Activated CD8-positive, alpha-beta T cell treated with anti-CD3 and anti-CD28 coated beads for 36 hours (primary cell): ENCODE measurements at places on chromosomes 4 and X.
A peak's percentile ranks its signal among the peaks of the same experiment; 100 is the strongest.

GRCh38 chr4:147019091-147019490 lies 73.4 kb upstream of the TTC29 start:
- DNase-seq = peak; percentile 72
- no peaks in the 10 kb centered on the region for H3K27me3 ChIP-seq
- H3K36me3 ChIP-seq = no peaks in the 10 kb centered on the region
- H3K4me1 ChIP-seq = no peaks in the 10 kb centered on the region

DNA sequence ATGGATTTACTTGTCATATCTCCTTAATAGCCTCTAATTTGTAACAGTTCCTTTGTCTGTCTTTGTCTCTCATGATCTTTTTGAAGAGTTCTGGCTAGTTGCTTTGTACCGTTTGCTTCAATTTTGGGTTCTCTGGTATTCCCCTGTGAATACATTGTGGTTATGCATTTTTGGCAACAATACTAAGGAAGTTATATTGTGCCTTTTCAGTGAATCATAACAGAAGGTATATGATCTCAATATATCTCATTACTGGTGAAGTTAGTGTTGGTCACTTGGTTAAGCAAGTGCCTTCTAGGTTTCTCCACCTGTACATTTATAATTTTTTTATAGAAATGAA lies 48.6 kb downstream of the DCLK2 start:
- H3K36me3 ChIP-seq = no peaks in the 10 kb centered on the region
- H3K27ac ChIP-seq = no peak overlapping the region
- no peak overlapping the region for H3K4me3 ChIP-seq
- no peak for DNase-seq
- peaks cover 9% of the 10 kb centered on the region for H3K27me3 ChIP-seq

DNA sequence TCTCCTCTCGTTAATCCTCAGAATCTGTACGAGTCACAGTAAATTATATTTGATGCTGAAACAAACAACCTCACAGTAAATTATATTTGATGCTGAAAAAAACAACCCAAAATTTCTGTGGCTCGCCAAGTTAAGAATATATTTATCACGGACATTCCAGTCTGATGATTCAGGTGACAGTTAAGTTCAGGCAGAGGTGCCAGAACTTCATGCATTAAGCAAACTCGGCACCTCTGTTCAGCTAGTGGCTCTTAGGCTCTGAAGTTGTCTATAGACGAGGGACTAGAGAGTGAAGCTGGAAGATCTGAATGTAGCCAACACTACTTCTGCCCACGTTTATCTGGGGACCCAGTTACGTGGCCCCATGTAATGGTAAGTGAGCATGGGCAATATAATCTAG lies 132.2 kb upstream of the AGA start:
- H3K36me3 ChIP-seq = no peaks in the 10 kb centered on the region
- no peak overlapping the region for H3K27ac ChIP-seq
- no peak for DNase-seq
- no peak overlapping the region for H3K4me3 ChIP-seq

DNA sequence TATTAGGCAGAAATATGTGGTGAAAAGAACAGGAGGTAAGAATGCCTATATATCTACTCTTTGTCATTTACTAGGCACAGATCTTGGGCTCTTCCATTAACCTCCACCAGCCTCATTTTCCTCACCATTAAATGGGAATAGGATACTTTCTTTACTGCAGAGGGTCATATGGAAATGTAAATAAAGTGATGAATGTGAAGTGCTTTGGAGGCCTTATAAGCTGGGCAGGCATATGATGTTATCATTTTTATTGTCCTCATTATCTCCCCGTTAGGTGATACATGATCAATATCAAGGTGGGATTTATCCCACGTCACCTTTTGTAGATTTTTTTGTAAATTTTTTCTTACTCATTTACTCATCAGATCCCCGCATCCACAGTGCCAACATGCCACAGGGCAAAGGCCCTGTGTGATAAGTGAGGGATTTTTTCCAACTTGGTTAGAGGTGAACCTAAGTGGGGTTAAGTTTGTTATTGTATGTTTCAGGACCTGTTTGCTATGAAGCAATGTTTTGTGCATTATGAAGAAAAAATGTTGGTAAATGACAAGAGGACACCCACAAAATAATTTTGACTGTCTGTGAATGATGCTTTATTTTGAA lies 107.8 kb downstream of the SLC4A4 start:
- no peaks in the 10 kb centered on the region for H3K4me1 ChIP-seq
- H3K27ac ChIP-seq = no peak overlapping the region
- DNase-seq = no peak

- peak; percentile 46 for DNase-seq
- no peaks in the 10 kb centered on the region for H3K36me3 ChIP-seq
- no peak overlapping the region for H3K4me3 ChIP-seq
- H3K4me1 ChIP-seq = no peaks in the 10 kb centered on the region
- H3K27ac ChIP-seq = no peak overlapping the region
- peaks cover 2% of the 10 kb centered on the region for H3K27me3 ChIP-seq
Measured at GRCh38 chr4:38189445-38189844, 229.2 kb downstream of the PTTG2 start.

DNA sequence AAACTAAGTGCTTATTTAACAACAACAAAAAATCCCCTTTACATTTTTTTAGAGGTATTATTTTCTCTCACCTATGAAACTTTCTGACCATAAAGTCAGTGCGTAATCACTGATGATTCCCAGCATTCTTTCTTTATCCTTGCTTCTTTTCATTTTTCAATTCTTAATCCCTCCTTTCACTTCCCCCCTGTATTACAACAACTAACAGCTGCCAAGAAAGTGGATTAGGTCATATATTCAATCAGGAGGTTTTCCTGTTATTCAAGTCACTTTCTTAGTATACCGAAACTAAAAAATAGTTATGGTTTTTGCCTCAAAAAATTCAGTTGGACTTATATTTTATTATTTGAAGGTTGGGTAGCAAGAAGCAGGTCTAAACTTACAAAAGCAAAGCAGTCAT lies 2.1 kb upstream of the STAP1 start:
- H3K36me3 ChIP-seq = no peaks in the 10 kb centered on the region
- DNase-seq = no peak
- no peak overlapping the region for H3K4me3 ChIP-seq
- peaks cover 1% of the 10 kb centered on the region for H3K27me3 ChIP-seq
- peaks cover 7% of the 10 kb centered on the region for H3K4me1 ChIP-seq
- no peak overlapping the region for H3K27ac ChIP-seq

DNA sequence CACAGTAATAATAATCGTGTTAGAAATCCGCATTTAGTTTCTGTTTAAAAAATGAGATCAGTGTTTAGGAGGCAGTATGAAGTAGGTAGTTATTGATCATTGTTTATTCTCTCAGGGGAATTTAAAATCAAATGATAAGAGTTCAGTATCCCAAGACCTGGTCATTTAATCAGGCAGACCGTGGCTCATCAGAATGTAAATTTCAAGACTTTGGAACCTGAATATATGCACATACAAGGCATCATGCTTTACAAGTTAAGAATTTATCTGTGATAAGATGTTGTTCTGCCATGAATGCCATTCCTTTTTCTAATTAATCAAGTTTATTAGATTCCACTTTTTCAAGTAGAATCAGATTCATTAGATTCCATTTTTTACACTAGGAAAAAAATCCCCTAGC lies 133.5 kb upstream of the MAOA start:
- no peaks in the 10 kb centered on the region for H3K27me3 ChIP-seq
- no peaks in the 10 kb centered on the region for H3K4me1 ChIP-seq
- H3K27ac ChIP-seq = no peak overlapping the region
- no peak for DNase-seq
- H3K36me3 ChIP-seq = no peaks in the 10 kb centered on the region
- H3K4me3 ChIP-seq = no peak overlapping the region

DNA sequence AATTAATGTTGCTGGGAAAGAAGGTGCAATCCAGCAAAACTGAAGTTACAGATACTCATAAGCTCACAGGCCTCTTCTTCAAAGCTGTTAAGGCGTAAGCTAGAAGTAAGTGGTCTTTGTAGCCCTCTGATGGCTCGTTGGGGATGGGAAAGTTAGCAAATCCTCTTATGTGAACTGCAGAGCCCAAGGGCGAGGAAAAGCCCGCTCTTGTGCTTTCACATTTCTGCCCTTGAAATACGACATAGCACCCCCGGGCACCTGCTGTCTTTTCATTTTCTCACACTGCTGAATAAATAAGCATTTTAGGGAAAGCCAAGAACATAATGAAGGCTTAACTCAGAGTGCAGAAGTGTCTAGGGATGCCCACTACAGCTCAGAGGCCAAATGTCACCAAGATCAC lies 73.1 kb upstream of the SORBS2 start:
- H3K4me1 ChIP-seq = no peaks in the 10 kb centered on the region
- H3K4me3 ChIP-seq = no peak overlapping the region
- no peaks in the 10 kb centered on the region for H3K36me3 ChIP-seq
- H3K27me3 ChIP-seq = peaks cover 3% of the 10 kb centered on the region
- no peak overlapping the region for H3K27ac ChIP-seq

GRCh38 chr4:45160951-45161350 lies 434.6 kb upstream of the GNPDA2 start:
- H3K36me3 ChIP-seq = no peaks in the 10 kb centered on the region
- H3K4me1 ChIP-seq = no peaks in the 10 kb centered on the region
- no peak overlapping the region for H3K4me3 ChIP-seq
- no peak overlapping the region for H3K27ac ChIP-seq

GRCh38 chr4:120809518-120809917 lies 113.0 kb downstream of the PRDM5 start:
- no peaks in the 10 kb centered on the region for H3K4me1 ChIP-seq
- H3K27me3 ChIP-seq = no peaks in the 10 kb centered on the region
- H3K36me3 ChIP-seq = peaks cover 4% of the 10 kb centered on the region
- no peak overlapping the region for H3K27ac ChIP-seq

- no peaks in the 10 kb centered on the region for H3K27me3 ChIP-seq
- H3K4me3 ChIP-seq = no peak overlapping the region
- H3K4me1 ChIP-seq = no peaks in the 10 kb centered on the region
- no peaks in the 10 kb centered on the region for H3K36me3 ChIP-seq
- DNase-seq = peak; percentile 49
- no peak overlapping the region for H3K27ac ChIP-seq
Measured at GRCh38 chrX:43559644-43560043, 96.5 kb upstream of the MAOA start.

GRCh38 chr4:185275501-185275900 lies 66.1 kb downstream of the SNX25 start:
- H3K4me3 ChIP-seq = no peak overlapping the region
- peaks cover 12% of the 10 kb centered on the region for H3K36me3 ChIP-seq
- H3K27ac ChIP-seq = no peak overlapping the region
- no peak for DNase-seq
- no peaks in the 10 kb centered on the region for H3K27me3 ChIP-seq
- no peaks in the 10 kb centered on the region for H3K4me1 ChIP-seq

- DNase-seq = no peak
- no peaks in the 10 kb centered on the region for H3K36me3 ChIP-seq
- no peaks in the 10 kb centered on the region for H3K4me1 ChIP-seq
Measured at GRCh38 chr4:141575884-141576283, 60.5 kb upstream of the IL15 start.

DNA sequence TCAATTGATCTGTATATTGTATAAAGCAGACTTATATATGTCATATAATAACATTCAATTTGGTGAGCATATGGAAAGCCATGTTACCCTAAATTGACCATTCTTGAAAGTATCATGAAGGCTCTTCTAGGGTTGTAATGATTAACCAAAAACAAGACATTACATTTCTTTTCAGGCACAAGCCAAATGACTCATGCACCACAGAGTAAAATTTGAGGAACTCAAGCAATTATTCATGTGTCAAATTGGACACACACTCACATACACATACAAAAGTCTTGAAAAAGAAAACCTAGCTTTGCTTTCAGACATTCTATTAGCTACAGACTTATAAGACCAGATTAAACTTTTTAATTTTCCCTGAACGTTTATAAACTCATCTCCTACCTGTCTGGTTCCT lies 146.5 kb upstream of the PCDH18 start:
- H3K4me1 ChIP-seq = no peaks in the 10 kb centered on the region
- no peak overlapping the region for H3K27ac ChIP-seq
- H3K27me3 ChIP-seq = no peaks in the 10 kb centered on the region
- no peak overlapping the region for H3K4me3 ChIP-seq

- H3K27ac ChIP-seq = no peak overlapping the region
- no peak overlapping the region for H3K4me3 ChIP-seq
- no peaks in the 10 kb centered on the region for H3K27me3 ChIP-seq
- H3K36me3 ChIP-seq = peaks cover 6% of the 10 kb centered on the region
- no peak for DNase-seq
Measured at GRCh38 chrX:134526399-134526798, 66.4 kb downstream of the HPRT1 start.

DNA sequence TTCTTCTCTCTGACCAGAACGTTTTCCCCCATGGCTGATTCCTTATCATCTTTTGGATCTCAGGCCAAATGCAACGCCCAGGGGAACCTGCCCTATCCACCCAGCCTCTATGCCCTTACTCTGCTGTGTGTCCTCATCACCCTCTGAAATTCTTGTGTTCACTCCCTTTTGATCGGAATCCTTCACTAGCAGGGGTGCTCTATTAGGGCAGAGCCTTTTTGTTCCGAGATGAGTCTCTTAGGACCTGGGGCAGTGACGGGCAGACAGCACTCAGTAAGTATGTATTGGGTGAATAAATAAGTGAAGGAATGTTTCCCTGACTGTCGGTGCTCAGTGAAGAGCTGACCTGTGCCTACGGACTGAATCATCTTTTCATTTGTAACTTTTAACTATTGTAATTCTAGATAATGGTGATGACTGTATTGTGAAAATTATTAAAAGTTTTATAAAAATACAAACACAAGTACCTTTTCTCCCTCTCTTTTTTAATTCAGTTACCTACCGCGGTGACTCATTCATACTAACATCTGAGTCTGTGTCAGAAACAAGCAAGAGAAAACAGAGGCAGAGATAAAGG lies 4.8 kb upstream of the TENM3 start:
- DNase-seq = no peak
- H3K4me1 ChIP-seq = no peaks in the 10 kb centered on the region
- no peaks in the 10 kb centered on the region for H3K36me3 ChIP-seq

GRCh38 chrX:13697455-13697854 lies 8.5 kb downstream of the RAB9A start:
- no peak for DNase-seq
- H3K36me3 ChIP-seq = peaks cover 27% of the 10 kb centered on the region
- H3K4me3 ChIP-seq = no peak overlapping the region

GRCh38 chr4:55965585-55965984 lies 16.8 kb downstream of the CEP135 start:
- peaks cover 30% of the 10 kb centered on the region for H3K36me3 ChIP-seq
- no peaks in the 10 kb centered on the region for H3K27me3 ChIP-seq
- no peaks in the 10 kb centered on the region for H3K4me1 ChIP-seq
- H3K27ac ChIP-seq = no peak overlapping the region
- no peak for DNase-seq
- H3K4me3 ChIP-seq = no peak overlapping the region

DNA sequence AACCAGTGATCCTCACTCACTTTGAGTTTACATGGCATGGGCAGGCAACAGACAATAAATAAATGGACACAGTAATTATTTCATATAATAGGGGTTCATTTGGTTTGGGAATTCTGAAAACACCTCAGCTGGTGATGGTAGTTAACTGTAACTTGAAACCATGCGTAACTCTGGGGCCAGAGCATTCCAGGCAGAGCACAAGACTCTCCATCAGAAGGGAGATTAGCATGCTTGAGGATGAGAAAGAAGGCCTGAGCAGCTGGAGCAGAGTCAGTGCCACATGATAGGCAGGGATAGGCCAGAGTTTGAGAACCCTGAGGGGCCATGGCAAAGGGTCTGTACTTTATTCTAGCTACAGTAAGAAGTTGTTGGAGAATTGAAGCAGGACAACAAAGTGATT lies 56.3 kb upstream of the CXCL8 start:
- no peak overlapping the region for H3K27ac ChIP-seq
- H3K27me3 ChIP-seq = no peaks in the 10 kb centered on the region
- DNase-seq = no peak
- no peaks in the 10 kb centered on the region for H3K4me1 ChIP-seq
- no peak overlapping the region for H3K4me3 ChIP-seq
- H3K36me3 ChIP-seq = no peaks in the 10 kb centered on the region

- H3K27me3 ChIP-seq = peaks cover 28% of the 10 kb centered on the region
- H3K27ac ChIP-seq = no peak within 1 kb of the TSS
- H3K36me3 ChIP-seq = no peaks in the 10 kb centered on the region
- H3K4me3 ChIP-seq = peak within 1 kb of the TSS; percentile 44
- no peak for DNase-seq
Measured at GRCh38 chrX:108439426-108439942, at the start of gene COL4A5. Gene COL4A5, plus strand, starts transcription at chrX:108439838. Its CDS starts 288 bp downstream, at chrX:108440126.
